ENCODE measurements at places on chromosomes 12 and 14.

DNA sequence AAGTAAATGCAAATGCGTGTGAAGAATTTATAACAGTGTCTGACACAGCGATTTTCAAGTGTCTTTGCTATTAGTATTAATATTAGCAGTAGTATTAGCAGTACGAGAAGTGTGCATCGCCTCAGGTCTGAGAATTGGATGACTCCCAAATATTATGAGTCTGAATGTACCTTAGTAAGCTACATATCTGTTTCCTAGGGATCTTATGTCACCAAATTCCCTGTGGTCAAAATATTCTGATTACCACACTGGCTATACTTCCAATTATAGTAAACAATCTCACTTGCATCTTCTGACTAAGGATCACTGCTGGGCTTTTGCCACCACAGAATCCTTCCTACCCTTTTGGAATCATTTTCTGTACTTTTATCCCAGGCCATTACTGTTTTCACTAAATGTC lies 396.0 kb upstream of the MIS18BP1 start:
- no peak for DNase-seq

DNA sequence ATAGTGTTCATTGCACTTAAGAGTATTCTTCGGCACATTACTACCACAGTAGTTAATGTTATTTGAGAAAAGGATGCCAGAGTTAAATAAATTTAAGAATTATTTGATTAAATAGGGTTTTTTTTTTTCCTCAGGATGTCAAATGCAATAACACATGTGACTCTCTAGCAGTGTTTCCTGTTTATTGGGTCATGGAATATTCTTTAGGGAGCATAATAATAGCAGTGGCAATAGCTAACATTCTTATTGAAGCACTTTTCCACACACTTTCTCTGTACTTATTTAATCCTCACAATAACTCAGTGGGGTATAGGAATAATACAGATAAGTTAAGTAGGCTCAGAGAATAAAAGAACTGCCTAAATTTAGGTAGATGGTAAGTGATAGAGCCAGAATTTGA lies 44.3 kb downstream of the SCYL2 start:
- no peak for DNase-seq

GRCh38 chr14:29773990-29774389 lies 153.7 kb downstream of the PRKD1 start:
- DNase-seq, result no peak

DNA sequence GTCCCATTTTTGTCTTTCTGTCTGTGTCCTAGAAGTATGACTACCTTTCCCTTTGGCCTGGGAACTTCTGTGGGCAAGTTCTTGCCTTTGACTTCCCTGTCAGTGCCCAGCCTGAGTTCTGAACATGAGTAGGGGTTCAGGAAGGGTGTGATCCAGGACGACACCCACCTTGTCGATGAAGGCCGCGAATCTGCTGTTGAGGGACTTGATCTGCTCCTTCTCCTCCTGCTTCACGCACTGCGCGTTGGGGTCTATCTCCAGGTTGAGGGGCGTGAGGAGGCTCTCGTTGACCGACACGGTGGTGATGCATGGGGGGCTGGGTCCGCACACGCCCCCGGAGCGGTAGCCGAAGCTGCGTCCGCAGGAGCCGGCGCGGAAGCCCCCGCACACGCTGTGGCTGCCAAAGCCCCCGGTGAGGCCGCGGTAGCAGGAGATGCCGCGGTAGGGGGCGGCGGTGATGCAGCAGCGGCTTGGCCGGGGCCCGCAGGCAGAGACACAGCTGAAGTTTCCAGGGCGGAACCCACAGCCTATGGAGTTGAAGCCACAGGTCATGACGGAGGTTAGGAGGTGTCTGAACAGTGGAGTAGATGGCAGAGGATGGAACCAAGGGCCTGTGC lies at the start of gene KRT83:
TSS of gene KRT83 (minus strand) at position 615 of the 617 bp plus-strand sequence. CDS start at position 552, 63 bp downstream.
- DNase-seq, result no peak

- no peak for DNase-seq
Measured at GRCh38 chr14:104855532-104856090, 9.5 kb upstream of the CEP170B start.

- DNase-seq, result no peak
Measured at GRCh38 chr12:99712281-99712680, 64.7 kb downstream of the GARIN6 start.

- no peak for DNase-seq
Measured at GRCh38 chr14:78705989-78706388, 535.8 kb downstream of the NRXN3 start.

DNA sequence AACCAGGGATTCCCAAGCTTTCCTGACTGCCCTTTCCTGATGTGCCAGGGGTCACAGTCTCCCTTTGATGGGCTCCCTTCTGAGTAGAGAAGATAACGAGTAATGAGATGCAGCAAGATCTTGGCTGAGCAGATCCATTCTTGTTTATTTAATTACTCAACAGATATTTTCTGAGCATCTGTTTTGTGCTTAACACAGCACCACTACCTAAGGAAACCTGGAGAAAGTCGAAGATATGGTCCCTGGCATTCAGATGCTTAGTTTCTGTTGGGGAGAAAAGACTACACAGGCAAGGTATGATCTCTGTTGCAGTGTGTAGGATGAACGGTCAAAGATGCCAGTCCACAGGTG lies 3.9 kb downstream of the AJUBA start:
- no peak for DNase-seq

GRCh38 chr12:4118017-4118510 lies 155.5 kb upstream of the CCND2 start:
- DNase-seq, result no peak

DNA sequence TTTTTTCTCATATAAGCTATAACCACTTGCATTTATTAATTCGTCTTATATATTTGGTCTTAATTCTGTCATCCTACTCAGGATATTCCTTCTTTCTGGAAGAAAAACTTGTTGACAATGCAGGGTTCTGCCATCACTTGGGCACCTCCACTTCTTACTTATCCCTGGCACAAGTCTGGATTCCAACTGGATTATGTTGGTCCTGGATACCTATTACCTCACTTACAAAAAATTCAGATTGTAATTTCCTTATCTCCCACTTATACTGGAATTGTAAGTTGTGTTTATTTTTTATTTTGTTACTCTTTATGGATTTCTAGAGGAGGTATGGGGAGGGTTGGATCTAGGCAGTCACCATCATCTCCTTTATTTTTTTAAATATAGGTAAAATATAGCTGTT lies 36.7 kb downstream of the LRRIQ1 start:
- no peak for DNase-seq

DNA sequence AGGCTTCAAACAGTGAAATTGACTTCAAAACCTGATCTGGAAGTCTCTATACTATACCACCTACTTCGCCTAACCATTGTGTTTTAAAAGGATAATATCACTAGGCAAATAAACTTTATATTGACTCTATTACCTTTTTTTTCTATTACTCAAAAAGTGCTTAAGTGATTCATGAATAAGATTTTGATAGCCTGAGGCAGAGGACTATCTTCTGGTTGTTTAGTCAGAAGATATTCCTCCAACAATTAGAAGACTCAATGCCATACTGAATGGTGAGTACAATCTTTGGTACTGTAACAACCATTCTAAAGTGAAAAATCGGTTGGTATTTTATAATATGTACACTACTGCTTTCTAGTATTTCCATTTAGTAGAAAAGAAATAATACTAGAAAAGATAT lies 22.8 kb downstream of the SLC6A15 start:
- no peak for DNase-seq

DNA sequence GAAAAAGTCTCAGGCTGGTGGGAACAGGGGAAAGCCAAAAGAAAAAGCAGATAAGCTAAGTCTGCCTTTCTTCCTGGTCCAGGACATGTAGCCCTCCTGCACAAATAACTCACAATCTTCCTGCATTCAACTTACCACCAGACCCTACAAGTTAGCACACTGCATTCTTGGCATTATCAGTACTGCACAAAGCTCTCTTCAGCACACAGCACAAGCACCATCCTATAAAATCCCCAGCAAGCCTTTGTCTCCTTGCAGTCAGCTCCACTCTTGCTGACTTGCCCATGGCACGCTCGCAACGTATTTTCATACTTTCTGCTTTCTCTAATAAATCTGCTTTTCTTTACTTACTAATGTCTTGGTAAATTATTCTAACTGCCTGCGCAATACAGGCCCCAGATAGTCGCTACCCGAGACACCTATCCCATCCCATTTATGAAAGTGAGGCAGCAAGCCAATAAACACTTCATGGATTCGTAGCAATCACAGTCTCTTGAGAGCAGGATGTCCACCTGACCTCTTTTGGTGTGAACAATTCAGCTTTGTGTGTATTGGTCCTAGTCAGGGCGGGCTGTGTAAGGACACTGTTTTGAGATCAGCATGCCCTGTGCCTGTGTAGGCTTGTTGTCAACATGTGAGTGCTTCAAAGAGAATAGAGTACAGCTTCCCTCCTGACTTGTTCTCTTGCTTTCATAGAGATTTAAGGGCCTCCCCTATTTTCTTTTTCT lies 49.0 kb downstream of the TMEM117 start:
- DNase-seq, result no peak

DNA sequence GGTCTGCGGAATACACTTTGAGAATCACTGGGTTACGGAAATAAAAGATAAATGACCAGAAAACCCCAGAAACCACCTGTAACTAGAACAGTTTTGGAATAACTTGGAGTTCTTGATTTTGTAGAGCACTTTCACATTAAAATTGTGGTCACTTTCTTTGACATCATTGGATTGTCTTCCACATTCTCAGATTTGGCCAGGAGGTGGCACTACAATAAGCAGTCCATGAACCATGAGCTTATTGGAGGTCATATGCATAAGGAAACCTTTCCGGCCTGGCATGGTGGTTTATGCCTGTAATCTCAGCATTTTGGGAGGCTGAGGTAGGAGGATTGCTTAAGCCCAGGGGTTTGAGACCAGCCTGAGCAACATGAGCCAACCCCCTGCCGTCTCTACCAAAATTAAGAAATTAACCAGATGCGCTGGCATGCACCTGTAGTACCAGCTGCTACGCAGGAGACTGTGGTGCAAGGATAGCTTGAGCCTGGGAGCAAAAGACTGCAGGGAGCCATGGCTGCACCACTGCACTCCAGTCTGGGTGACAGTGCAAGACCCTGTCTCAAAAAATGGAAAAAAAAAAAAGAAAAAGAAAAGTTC lies 107.7 kb upstream of the CAND1 start:
- DNase-seq, result peak; percentile 23

- no peak for DNase-seq
Measured at GRCh38 chr12:109879351-109880042, 844 bp downstream of the GLTP start.

DNA sequence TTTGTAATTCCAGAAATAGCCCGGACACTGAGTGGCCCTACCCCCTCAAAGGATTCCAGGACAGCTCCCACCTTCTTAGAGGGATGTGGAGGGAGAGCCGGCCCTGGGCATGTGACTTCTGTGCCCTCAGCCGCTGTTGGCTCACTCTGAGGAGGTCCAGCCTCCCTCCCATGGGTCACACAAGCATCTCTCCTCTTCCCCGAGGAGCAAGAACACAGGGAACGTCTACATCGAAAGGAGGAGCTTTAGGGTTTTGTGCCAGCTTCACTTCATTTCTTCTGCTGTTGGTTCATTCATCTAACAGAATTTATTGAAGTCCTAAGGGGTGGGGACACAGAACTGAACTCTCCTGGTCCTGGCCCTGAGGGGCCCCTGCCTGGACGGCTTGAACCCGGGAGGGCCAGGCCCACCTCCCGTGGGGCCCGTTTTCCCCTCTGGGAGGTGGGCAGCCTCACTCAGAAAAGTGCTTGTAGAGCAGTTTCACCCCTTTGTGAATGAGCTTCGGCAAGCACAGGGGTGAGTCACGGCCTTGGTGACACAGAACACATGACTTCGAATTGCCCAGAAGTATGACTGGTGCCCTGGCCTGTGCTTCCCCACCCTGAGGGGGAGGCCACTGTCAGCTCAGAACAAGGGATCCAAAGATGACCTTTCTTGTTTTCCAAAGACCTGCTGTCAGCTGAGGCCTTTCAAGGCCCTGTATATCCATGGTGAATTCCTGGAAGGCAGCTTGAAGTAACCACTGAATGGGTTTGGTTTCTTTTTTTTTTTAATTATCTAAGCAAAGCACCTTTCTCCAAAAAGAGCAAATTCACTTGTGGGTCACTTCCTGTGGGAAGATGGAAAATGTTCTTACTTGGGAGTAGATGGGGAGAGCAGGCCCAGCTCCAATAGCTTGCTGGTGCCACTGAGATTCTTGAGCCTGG lies 39.2 kb downstream of the NFKBIA start:
- no peak for DNase-seq
